ENCODE measurements at places on chromosomes 6 and 20. TPM values are rescaled to one million over a fixed set of nuclear protein-coding genes. Genes with fewer than 3 reads are reported as not detected.

- peak; percentile 45 for DNase-seq
Measured at GRCh38 chr20:62087227-62087626, 21.5 kb upstream of the TAF4 start.

GRCh38 chr6:169450097-169450496, 196.5 kb upstream of the THBS2 start:
- DNase-seq: no peak

- no peak for DNase-seq
Measured at GRCh38 chr20:58584881-58585752, 66.0 kb upstream of the STX16 start.

DNA sequence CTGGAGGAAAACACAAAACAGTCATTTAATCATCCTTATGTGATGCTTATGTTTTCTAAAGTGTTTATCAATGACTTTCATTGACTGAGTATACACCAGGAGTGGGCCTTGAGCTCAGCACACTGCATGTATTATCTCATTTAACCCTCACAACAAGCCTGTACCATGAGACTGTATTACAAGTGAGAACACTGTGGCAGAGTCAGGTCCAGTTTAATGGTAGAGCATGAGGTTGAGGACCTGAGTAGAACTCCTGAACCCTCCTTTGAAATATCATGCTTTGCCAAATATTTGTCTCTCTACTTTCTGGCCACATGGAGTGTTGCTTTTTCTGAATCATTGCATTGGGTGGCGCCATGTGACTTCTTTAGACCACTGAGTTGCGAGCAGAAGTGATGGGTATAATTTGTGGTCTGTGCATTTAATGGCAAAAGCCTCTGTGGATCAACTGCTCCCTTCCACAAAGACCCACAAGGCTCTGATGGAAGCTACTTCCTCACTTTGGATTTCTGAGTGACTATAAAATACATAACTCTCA, 65.0 kb upstream of the SIRPG start:
- DNase-seq: no peak

DNA sequence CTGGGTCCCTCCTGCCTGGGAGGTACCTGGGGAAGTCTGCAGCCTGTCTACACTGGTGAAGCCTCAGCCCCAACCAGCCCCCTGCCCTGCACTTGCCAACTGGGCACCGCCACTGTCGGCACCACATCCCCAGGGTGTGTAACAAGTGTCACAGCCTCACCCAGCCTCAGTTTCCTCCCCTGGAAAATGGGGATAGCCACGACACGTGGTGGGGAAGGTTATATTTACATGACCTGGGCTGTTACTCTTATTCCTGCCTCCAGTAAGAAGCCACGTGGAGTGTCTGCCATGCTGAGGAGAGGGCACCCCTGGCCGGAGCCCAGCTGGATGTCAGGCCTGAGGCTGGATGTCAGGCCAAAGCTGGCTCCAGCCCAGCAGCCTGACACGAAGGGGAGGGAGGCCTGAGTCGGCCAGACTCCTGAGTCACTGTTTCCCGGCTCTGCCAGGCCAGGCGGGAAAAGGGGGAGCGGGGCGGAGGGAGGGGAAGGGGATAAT, 44.9 kb downstream of the SNAI1 start:
- no peak for DNase-seq

- no peak for DNase-seq
Measured at GRCh38 chr20:44552050-44552449, 30.2 kb upstream of the SERINC3 start.

DNA sequence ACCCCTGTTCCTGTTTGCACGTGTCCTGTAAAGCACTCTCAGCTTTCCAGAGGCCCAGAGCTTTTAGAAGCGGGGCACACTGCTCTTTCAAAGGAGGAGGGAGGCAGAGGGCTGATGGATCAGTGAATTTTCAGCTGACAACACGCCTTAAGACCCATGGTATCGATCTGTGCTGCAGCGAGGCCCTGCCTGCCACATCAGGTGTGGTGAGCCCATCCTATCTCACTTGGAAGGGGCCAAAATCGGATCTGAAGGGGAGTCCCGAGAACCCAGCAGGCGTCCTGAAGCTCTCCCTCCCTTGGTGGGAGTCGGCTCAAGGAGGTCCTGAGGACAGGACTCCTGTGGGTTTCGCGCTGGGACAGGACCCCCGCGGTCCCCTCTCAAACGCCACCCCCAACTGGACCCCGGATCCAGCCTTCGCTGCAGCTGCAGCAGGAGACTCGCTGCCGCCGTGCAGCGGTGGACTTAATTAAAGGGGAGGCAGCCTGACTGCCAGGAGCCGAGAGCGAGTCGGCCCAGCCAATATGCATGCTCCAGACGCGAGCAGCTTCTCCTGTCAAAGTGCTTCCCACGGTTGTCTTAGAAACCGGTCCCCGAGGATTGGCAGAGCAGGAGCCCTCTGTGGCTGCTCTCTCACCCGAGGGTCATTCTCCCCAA, 580.0 kb upstream of the ZNF337 start:
- no peak for DNase-seq

GRCh38 chr20:59825944-59826759, 107.3 kb downstream of the SYCP2 start:
- peak; percentile 59 for DNase-seq

GRCh38 chr6:29661071-29661470, 4.2 kb downstream of the MOG start:
- no peak for DNase-seq

- DNase-seq: peak; percentile 18
Measured at GRCh38 chr20:63154395-63154794, 61.5 kb downstream of the YTHDF1 start.

DNA sequence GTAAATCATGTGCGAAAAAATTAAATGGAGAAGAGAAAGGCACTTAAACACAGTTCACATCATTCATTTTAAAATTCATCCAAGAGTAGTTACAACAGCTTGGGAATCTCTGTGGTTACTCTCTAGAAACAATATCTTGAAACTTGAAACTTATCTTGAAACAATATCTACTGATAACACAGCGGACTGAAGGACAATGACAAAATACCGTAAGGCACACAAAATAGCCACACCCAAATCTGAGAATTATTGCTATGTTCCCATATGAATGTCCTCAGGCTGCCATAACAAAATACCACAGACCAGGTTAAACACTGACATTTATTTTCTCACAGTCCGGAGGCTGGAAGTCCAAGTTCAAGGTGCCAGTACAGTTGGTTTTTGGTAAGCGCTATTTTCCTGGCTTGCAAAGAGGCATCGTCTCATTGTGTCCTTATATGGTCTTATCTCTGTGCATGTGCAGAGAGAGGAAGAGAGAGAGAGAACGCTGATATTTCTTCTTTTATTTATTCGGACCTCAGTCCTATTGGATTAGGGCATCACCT, 122.5 kb upstream of the BTBD3 start:
- no peak for DNase-seq

GRCh38 chr20:44010162-44010704, 95.6 kb downstream of the TOX2 start:
- DNase-seq: no peak

Gene CNKSR3
- 1.7 TPM for polyA plus RNA-seq

Gene SDHAF4
- 12.8 TPM for polyA plus RNA-seq

Gene ELOVL4
- polyA plus RNA-seq: 0.17 TPM

Gene DDX39B
- 316 TPM for polyA plus RNA-seq

Gene NKX2-4
- polyA plus RNA-seq: not detected

All from spleen (tissue), 13 donors.